ENCODE measurements at places on chromosomes 16 and 17. TPM values are rescaled to one million over a fixed set of nuclear protein-coding genes. Genes with fewer than 3 reads are reported as not detected.

- DNase-seq = no peak
These were observed 3.7 kb upstream of the ATP1B2 start for GRCh38 chr17:7647018-7647417.

DNA sequence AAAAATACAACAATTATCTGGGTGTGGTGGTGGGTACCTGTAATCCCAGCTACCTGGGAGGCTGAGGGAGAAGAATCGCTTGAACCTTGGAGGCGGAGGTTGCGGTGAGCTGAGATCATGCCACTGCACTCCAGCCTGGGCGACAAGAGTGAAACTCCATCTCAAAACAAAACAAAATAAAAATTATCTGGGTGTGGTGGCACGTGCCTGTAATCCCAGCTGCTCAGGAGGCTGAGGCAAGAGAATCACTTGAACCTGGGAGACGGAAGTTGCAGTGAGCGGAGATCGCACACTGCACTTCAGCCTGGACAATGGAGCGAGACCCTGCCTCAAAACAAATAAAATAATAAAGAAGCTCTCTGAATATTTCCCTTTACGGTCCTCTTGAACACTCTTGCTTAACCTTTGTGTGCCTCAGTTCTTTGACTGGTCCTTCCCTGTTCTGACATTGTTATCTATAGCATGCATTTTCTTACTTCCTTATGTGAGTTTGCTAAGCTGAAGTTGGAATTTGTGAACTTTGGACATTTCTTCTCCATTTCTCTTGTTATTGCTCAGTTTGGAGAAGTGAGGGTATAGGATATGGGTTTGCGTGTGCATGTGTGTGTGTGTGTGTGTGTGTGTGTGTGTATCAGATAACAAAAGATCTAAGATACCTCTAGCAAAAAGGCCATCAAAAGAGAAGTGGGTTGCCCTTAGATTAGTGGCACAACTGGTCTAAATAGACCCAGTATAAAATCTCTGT lies 29.7 kb upstream of the WSB1 start:
- no peak for DNase-seq

DNA sequence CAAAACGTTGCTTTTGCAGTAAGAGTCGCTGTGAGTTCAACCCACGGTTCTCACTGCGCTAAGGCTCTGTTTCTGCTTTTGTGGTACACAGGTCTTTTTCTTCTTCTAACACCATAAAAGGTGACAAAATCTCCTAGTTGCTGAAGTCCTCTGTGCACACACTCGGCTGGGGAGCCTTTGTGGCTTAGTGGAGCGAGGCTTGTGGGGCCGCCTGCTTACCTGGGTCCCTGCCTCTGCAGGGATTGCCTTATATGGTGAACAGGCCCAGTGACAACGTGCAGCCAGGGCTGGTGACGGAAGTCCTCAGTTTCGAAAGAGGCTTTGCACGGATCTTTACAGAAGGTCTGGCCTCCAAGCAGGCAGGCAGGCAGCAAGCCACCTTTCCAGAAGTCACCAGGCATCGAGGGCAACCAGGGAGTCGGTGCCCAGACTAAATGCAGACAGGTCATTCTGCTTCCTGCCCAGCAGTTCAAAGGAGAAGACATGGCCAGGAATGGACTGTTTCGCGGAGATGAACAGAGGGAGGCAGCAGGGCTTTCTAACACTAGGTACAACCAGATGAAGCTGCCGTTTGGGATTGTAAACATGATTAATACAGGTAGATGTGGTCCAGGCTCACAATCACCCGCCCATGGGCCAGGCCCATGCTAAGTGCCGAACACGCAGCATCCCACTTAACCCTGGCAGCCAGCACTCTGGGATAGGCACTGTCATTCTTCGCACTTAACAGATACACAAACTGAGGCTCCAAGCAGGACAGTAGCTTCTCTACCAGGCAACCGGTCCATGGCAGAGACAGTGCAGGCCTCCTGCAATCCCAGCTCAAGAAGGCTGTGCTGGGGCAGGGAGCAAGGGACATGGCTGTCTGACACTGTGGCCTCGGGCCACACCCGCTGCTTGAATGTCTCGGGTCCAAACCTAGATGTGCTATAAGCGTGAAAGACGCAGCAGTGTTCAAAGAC lies 10.7 kb upstream of the MEAK7 start:
- peak; percentile 86 for DNase-seq

DNA sequence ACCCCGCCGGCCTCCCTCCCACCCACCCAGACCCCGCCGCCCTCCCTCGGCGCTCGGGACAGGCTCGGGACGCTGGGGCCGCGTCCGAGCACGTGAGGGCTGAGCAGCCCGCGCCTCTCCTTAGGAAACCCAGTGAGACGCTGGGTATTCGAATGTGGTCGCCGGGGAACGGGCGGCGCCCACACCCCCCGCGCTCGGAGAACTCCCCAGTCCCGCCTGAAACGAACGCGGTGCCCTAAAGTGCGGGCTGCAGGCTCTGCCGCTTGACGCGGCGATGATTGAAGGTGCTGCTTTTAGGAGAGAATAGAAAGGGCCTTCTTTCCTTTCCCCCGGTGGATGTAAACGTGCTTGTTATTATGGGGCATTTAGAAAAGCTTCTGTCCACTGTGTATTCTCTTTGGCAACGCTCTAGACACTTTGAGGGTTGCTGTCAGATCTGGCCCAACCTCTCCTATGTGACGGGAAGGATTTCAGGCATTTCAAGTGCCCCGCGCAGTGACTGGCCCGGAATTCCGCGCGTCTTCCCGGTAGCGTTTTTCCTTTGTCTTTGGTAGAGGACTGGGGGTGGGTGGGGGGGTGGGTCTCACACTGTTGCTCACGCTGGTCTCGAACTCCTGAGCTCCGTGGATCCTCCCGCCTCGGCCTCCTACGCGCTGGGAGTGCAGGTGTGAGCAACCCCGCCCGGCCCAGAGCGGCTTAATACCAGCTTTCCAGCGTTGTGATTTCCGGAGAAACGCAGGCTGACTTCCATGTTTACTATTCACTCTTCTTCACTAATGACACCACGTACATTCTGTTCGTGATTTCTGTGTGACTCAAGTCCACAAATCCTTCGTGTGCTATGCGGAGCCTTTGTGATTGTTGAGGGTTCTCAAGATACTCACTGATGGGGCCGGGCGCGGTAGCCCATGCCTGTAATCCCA lies 21.8 kb upstream of the FOXK2 start:
- DNase-seq = peak; percentile 23

DNA sequence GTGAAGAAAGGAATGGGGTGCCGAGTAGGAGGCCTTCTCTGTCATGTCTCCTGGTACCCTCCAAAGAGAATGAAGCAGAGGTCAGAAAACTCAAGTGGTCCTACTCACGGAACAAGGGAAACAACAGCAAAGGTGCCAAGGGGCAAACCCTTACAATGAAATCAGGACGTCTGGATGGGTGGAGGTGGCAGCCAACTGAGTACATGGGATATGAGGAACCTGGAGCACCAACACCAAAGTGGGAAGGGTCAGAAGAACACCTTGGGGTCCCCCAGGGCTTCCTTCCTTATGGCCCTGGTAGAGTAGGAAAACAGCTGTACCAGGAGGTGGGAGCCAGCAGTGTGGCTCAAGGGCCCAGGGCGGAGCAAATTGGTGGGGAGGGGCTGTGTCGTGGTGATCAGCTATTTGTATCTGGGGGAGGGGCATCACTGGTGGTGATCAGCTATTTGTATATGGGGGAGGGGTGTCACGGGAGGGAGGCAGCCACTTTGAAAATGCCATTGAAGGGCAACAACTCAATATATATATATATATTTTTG lies 643 bp downstream of the HIGD1B start:
- no peak for DNase-seq

The MYH13 gene
- not detected for polyA plus RNA-seq

The C16orf46 gene
- 0.28 TPM for polyA plus RNA-seq

The PMP22 gene
- polyA plus RNA-seq = not detected

The ACE gene
- not detected for polyA plus RNA-seq

Data from naive thymus-derived CD4-positive, alpha-beta T cell (primary cell).